ENCODE measurements at places on chromosomes 3 and 15. TPM values are rescaled to one million over a fixed set of nuclear protein-coding genes. Genes with fewer than 3 reads are reported as not detected.

DNA sequence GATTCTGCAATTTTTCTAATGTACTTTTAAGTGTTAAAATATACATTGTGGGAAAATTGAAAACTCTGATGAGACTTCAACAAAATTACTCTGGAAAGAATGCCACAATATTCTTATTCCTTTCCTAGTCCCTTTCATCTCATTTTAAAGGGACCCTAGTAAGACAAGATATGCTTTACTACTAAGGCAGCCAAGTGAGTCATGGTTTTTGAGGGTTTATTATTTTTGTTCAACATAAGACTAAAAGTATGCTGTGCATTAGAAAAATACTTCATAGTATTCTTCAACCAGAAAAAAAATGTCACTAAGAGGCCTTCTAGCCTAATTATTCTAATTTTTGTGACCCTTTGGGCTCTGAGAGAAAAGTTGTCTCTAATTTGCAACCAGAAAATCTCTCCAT is 7.4 kb downstream of the IL12A start:
- no peak for DNase-seq
- H3K27ac ChIP-seq, result no peak overlapping the region
- no peaks in the 10 kb centered on the region for H3K27me3 ChIP-seq

DNA sequence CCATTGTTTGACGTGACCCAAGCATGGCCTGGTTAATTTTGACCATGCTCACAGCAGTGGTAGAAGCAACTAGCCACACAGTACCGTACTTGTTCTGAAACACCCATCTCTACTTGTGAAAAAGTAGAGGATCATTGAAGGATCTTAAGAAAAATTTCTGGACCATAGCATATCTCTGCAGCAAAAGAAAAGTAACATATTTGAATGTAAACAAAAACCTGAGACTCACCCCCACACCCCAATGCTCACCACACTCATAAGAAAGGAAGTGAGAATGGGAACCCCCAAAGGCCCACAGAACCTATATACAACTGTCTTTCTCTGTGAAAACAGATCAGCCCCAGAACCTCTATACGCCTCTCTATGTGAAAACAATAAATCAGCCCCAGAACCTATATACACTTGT is 33.8 kb upstream of the TFRC start:
- peaks cover 18% of the 10 kb centered on the region for H3K4me1 ChIP-seq
- H3K27me3 ChIP-seq, result no peaks in the 10 kb centered on the region
- peak overlapping the region; percentile 26 for H3K27ac ChIP-seq
- DNase-seq, result no peak
- H3K36me3 ChIP-seq, result no peaks in the 10 kb centered on the region
- H3K4me3 ChIP-seq, result no peak overlapping the region

- no peaks in the 10 kb centered on the region for H3K36me3 ChIP-seq
- no peak overlapping the region for H3K4me3 ChIP-seq
- H3K27me3 ChIP-seq, result no peaks in the 10 kb centered on the region
- no peak overlapping the region for H3K27ac ChIP-seq
- DNase-seq, result peak; percentile 19
Measured at GRCh38 chr3:158313338-158313927, 203.5 kb downstream of the RSRC1 start.

- peaks cover 53% of the 10 kb centered on the region for H3K36me3 ChIP-seq
- H3K4me3 ChIP-seq, result no peak overlapping the region
- H3K27ac ChIP-seq, result no peak overlapping the region
- no peak for DNase-seq
- H3K4me1 ChIP-seq, result no peaks in the 10 kb centered on the region
Measured at GRCh38 chr3:142424754-142425153, 23.1 kb downstream of the XRN1 start.

DNA sequence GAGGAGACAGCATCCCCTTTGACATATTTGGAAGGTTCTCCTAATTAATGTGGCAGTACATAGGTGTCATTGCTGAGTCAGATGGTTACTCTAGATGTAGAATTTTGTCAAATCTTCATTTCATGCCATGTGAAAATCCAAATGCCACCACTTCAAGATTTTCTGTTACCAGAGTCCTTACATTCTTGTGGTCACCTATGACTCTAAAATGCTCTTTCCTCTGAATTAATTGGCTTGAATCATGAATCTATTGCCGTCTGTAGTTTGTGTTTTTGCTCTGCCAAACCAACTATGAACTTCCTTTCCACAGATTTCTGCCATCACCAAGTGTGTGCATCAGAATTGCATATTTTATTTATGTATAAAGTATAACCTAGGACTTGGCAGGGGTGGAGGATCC is 269.4 kb upstream of the ZPLD1 start:
- no peak for DNase-seq
- no peak overlapping the region for H3K4me3 ChIP-seq
- H3K4me1 ChIP-seq, result no peaks in the 10 kb centered on the region
- no peaks in the 10 kb centered on the region for H3K27me3 ChIP-seq

DNA sequence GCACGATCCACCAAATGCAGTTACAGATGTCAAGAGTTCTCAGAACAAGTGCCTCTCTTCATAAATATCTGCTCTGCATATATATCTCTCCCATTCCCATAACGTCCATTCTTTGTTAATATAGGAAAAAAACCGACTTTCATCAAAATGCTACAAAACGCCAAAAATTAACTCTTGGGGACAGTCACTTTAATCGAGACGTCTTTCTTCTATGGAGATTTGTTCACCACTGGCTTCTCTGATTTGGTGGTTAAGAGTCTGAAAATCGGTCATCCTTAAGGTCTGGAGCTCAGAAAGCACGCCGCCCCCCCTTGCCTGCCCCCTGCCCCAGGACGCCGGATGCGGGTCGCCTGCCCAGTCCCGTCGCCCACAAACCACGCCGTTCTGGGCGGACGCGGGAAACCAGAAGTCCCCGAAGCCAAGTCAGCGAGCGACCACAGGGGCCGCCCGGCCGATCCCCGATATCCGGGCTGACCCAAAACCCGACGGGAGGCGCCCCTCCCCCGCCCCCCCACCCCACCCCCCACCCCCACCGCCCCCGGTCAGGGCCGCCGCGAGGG is 252.7 kb downstream of the TJP1 start:
- no peaks in the 10 kb centered on the region for H3K4me1 ChIP-seq
- no peak for DNase-seq
- H3K4me3 ChIP-seq, result no peak overlapping the region
- peaks cover 20% of the 10 kb centered on the region for H3K27me3 ChIP-seq
- no peak overlapping the region for H3K27ac ChIP-seq

DNA sequence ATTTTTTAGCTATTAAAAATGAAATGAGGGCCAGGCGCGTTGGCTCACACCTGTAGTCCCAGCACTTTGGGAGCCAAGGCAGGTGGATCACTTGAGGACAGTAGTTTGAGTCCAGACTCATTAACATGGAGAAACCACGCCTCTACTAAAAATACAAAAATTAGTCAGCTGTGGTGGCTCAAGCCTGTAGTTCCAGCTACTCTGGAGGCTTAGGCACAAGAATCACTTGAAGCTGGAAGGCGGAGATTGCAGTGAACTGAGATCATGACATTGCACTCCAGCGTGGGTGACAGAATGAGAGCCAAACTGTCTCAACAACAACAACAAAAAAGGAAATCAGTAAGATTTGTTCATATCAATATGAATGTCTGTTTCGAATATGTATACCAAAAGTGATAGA is 517.1 kb downstream of the ROBO1 start:
- H3K4me1 ChIP-seq, result no peaks in the 10 kb centered on the region
- no peaks in the 10 kb centered on the region for H3K27me3 ChIP-seq
- no peak overlapping the region for H3K27ac ChIP-seq
- H3K4me3 ChIP-seq, result no peak overlapping the region
- no peak for DNase-seq

DNA sequence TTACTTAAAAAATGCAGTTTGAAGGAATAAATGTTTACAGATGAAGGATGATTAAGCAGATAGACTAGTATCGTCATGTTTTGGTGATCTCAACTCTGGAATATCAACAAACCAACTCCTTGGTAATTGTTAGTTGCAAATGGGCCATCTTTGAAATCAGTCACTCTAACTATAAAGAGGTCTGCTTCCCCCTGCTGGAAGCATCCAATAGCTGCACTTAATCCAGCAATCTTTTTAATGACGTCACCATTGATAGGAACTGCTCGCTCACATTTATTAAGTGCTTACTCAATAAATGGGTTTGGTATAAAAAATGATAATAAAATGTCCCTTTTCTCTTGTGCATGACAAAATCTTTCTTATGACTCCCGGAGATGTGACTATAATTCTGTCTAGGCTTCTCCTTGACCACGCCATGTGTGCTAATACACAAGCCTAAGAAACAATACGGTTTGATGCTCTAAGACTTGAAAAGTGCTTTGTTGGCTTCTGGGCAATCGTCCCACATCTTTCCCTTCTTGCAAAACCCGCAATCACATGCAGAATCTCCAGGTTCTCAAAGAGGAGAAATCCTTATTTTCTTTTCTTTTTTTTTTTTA is 227.6 kb upstream of the POU1F1 start:
- H3K4me1 ChIP-seq, result no peaks in the 10 kb centered on the region
- H3K27ac ChIP-seq, result no peak overlapping the region
- H3K4me3 ChIP-seq, result no peak overlapping the region
- no peaks in the 10 kb centered on the region for H3K27me3 ChIP-seq
- no peak for DNase-seq

DNA sequence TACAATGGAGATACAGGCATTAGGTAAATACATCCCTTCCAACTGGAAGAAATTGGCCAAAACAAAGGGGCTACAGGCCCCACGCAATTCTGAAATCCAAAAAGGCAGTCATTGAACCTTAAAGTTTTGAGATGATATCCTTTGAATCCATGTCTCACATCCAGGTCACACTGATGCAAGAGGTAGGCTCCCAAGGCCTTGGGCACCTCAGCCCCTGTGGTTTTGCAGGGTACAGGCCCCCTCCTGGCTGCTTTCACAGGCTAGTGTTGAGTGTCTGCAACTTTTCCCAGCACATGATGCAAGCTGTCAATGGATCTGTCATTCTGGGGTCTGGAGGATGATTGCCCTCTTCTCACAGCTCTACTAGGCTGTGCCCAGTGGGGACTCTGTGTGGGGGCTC is 766.7 kb downstream of the ZBBX start:
- H3K27me3 ChIP-seq, result no peaks in the 10 kb centered on the region
- H3K4me3 ChIP-seq, result no peak overlapping the region
- no peaks in the 10 kb centered on the region for H3K36me3 ChIP-seq
- no peak overlapping the region for H3K27ac ChIP-seq

DNA sequence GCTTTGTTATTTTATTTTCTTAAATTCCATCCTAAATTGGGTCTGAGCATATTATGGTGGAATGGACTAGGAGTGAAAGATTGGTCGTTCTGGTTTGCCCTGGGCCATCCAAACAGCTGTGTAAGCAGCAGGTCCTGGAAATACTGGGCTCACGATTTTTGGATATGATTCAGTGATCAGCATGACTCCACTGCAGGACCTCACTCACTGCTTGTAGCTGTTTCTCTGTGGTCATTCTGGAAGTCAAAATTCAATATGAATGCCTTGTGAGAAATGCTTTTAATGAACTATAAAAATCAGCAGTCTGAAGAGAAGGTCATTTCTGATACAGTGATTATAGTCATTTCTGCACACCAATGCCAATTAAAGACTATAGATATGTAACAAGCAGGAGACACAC is 185.0 kb downstream of the RBMS3 start:
- no peaks in the 10 kb centered on the region for H3K4me1 ChIP-seq
- H3K4me3 ChIP-seq, result no peak overlapping the region
- no peak for DNase-seq
- no peaks in the 10 kb centered on the region for H3K36me3 ChIP-seq
- H3K27me3 ChIP-seq, result no peaks in the 10 kb centered on the region
- no peak overlapping the region for H3K27ac ChIP-seq

- H3K27me3 ChIP-seq, result no peaks in the 10 kb centered on the region
- no peak overlapping the region for H3K4me3 ChIP-seq
Measured at GRCh38 chr3:150145659-150146058, 175.0 kb upstream of the PFN2 start.

GRCh38 chr15:51134416-51135199 is 39.9 kb upstream of the TNFAIP8L3 start:
- no peaks in the 10 kb centered on the region for H3K27me3 ChIP-seq
- no peak overlapping the region for H3K4me3 ChIP-seq
- no peak for DNase-seq
- H3K36me3 ChIP-seq, result no peaks in the 10 kb centered on the region

- H3K27ac ChIP-seq, result no peak overlapping the region
- H3K4me1 ChIP-seq, result peaks cover 3% of the 10 kb centered on the region
- DNase-seq, result no peak
Measured at GRCh38 chr15:40270246-40270995, 12.4 kb downstream of the ANKRD63 start.

- no peaks in the 10 kb centered on the region for H3K4me1 ChIP-seq
- no peak overlapping the region for H3K4me3 ChIP-seq
- no peaks in the 10 kb centered on the region for H3K27me3 ChIP-seq
- no peak for DNase-seq
Measured at GRCh38 chr3:24773798-24774197, 279.1 kb upstream of the THRB start.

GRCh38 chr3:88930611-88931010 is 176.8 kb upstream of the EPHA3 start:
- H3K27me3 ChIP-seq, result no peaks in the 10 kb centered on the region
- no peaks in the 10 kb centered on the region for H3K4me1 ChIP-seq
- DNase-seq, result no peak
- H3K4me3 ChIP-seq, result no peak overlapping the region

DNA sequence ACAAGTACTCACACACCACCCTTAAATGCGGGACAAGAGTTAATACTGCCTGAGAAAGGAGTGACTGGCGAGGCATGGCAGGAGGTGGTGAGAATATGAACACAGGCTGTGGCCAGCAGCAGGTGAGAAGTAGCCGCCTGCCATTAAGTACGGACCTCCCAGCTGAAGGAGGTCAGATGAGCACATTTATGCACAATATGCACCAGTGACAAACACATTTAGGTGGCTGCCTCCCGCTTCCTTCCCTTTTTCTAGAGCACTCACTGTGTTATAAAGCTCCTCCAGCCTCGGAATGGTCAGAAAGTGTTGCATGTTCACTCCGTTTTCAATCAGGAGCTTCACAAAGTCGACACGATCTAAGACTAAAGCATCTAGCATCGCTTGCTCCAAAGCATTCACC is 52.4 kb downstream of the TRPM1 start:
- H3K27ac ChIP-seq, result no peak overlapping the region
- DNase-seq, result no peak
- peaks cover 26% of the 10 kb centered on the region for H3K4me1 ChIP-seq

DNA sequence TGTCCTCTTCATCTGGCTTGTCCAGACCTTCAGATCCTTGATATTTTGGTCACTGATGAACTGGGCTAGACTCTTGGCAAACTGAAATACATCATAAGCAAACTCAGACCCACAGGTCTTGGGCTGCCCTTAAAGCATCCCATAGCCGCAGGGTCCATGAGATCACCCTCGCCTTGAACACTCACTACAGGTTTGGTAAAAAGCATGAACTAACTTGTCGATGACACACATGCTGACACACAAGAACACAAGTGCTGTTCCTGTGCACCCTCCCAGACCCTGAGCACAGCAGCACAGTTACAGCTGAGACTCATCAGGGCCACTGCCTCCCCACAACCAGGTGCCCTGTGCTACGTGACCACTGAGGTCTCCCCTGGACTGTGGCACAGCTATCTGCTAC is 21.0 kb downstream of the PFKFB4 start:
- H3K27me3 ChIP-seq, result no peaks in the 10 kb centered on the region
- DNase-seq, result no peak
- no peak overlapping the region for H3K27ac ChIP-seq
- H3K4me1 ChIP-seq, result no peaks in the 10 kb centered on the region

OSTN gene
- total RNA-seq, result not detected

PLA2G4E gene
- not detected for total RNA-seq

TIGIT gene
- total RNA-seq, result 24.9 TPM

HHLA2 gene
- not detected for total RNA-seq

ZBED2 gene
- not detected for total RNA-seq

ISL2 gene
- not detected for total RNA-seq

SERINC4 gene
- not detected for total RNA-seq

Data from natural killer cell (primary cell).